Endothelial cell of coronary artery (primary cell): ENCODE measurements at places on chromosomes 3 and 15. TPM values are rescaled to one million over a fixed set of nuclear protein-coding genes. Genes with fewer than 3 reads are reported as not detected.

The IGSF11 gene
- not detected in 2 replicates for total RNA-seq

The VGLL3 gene
- total RNA-seq: 3.0 and 28.0 TPM in 2 replicates

The RTP3 gene
- total RNA-seq: not detected in 2 replicates

The ZNF860 gene
- 0.56 and 0.90 TPM in 2 replicates for total RNA-seq

The TUSC7 gene
- total RNA-seq: not detected in 2 replicates

The SAMMSON gene
- not detected in 2 replicates for total RNA-seq

The COL6A6 gene
- total RNA-seq: 0.09 TPM in 1 of 2 replicates, not detected in the other

The GJD2 gene
- total RNA-seq: not detected in 2 replicates

The RCCD1 gene
- total RNA-seq: 4.9 and 9.0 TPM in 2 replicates

The CLDN1 gene
- 0.09 and 0.47 TPM in 2 replicates for total RNA-seq

The C3orf80 gene
- under 0.01 and 0.09 TPM in 2 replicates for total RNA-seq

The TEX55 gene
- not detected in 2 replicates for total RNA-seq

The GOLGA8G gene
- total RNA-seq: not detected in 2 replicates

The PP2D1 gene
- not detected in 2 replicates for total RNA-seq
